Body of pancreas (tissue), 4 donors: ENCODE measurements at places on chromosomes 2 and 18.

DNA sequence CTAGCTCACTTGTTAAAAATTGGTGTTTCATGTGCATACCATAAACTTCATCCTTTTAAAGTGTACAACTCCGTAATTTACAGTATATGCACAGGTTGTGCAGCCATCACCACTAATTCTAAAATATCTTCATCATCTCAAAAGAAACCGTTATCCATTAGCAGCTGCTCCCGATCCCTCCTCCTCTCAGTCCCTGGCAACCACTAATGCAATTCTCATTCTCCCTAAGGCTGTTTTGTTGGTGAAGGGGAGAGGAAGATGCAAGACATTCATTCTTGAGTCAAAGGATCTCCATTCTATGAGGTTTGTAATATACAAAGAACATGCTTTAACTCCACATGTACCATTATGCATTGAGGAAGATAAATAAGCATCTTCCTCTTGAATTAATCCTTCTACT is 48.6 kb downstream of the RNU4ATAC start:
- DNase-seq = no peak

DNA sequence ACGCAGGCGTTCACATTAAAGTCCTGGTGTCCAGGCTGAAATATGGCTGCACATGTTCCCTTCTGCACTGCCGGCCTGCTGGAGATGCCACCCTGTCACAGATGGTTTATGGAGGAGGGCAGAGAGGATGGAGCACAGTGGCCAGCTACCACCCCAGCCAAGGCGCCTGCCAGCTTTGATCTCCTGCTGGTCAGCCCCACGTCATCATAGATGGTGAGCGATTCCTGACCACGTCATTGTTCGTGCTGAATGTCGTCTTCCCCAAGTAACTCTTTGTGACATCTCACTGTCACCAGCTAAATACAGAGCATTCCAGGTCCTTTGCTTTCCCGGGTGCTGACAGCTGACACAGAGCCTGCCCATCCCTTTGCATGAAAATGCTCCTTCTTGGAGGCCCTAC is 248.3 kb downstream of the TTC32 start:
- no peak for DNase-seq

GRCh38 chr2:137969418-137969765 is 5.1 kb downstream of the HNMT start:
- peak; percentile 72 for DNase-seq

DNA sequence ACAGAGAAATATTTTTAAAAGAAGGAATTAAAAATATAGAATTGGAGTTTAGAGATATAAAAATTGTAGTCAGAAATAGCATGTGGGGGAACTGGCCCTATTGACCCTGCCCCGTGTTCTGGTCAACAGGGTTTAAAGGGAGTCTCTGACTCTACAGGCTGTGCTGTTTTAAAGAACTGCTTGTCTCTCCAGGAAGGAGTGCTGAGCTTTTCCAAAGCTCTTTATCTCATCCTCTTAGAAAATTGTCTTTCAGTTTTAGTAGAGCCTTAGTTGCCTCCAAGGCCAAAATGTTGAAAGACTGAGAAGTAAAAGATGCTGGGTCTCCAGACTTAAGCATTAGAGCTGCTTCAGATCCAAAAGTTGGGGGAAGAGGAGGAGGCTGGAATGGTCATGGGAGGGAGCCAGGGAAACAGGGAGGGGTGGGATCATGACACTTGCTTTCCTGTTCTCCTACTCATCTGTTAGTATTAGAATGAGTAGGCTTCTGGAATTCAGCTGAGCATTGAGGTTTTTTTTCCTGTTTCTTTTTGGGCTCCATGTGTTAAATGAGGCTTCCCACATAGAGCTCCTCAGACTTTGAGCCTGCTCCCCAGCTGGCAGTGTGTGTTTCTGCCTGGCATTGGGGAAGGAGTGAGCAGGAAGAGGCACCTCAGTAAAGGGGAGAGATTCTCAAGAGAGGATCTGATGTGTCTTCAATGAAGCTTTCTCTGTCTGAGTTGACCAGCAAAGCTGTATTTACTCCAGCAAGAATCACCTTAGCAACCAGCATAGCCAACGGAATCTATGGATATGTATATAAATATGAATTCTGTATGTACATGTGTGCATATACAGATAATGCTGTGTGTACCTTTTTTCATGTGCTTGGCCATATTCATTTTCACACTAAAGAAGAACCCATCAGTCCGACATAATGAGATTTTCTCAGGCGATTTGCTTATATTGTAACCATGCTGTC is 186.8 kb upstream of the FBXO11 start:
- DNase-seq = no peak

GRCh38 chr2:22950431-22950830 is 434.5 kb upstream of the KLHL29 start:
- no peak for DNase-seq

DNA sequence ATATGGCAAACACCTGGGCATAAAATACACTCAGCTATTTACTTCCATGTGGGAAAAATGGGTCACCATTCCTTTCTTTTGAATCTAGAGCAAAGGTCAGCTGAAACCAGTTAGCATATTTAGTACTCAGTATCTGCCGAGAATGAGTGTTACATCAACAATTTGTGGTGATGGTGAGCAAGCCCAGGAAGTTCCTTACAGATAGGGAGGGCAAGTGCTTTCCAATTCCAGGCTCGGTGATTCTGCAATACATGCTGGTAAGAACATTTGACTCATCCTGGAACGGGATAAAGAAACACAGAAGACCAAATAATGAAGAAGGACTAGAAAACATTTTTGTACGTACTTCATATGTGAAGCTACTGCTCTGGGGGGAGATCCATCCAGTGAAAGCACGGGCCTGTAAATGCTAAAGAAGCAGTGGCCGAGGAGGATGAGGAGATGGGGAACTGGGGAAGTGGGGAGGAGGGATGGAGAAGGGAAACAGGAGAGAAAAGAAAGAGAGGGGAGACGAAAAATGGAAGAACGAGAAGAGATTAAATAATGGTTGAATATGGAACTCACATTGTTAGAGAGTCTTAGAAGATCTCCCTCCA is 251.9 kb downstream of the TTC32 start:
- no peak for DNase-seq

- DNase-seq = no peak
Measured at GRCh38 chr2:106863387-106863786, 22.6 kb downstream of the ST6GAL2 start.

- no peak for DNase-seq
Measured at GRCh38 chr2:110166266-110166665, 38.5 kb downstream of the NPHP1 start.

- no peak for DNase-seq
Measured at GRCh38 chr18:69968039-69968438, 20.4 kb upstream of the CD226 start.

DNA sequence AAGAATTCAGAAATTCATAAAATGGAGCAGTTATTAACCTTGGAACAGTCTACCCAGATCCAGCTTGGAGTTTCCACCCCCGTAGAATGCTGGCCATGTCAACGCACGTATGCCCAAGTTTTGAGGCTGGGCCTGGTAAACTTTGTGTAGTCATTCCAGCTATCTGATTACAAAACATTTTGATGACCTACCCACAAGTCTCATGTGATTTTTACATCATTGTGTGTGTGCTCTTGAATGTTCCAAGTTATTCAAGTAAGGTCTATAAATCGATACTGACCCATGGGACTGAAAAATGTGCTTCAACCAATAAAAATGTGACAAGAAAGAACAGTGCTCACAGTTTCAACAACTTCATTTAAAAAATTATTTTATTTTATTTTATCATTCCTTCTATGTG is 32.5 kb upstream of the ICOS start:
- DNase-seq = no peak

DNA sequence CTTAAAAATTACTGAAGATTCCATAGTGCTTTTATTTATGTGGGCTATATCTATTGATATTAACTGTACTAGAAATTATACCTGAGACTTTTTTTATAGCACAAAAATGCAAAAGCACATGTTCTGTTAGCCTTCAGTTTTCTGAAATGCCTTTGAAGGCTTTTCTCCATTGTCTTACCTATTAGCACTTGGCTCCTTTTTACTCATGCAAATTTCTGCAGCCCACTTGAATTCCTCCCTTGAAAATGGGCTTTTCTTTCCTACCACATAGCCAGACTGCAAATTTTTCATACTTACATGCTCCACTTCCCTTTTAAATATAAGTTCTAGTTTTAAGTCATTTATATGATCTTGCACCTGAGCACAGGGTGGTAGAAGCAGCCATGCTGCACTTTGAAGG is 453.0 kb upstream of the TRIB2 start:
- DNase-seq = no peak

DNA sequence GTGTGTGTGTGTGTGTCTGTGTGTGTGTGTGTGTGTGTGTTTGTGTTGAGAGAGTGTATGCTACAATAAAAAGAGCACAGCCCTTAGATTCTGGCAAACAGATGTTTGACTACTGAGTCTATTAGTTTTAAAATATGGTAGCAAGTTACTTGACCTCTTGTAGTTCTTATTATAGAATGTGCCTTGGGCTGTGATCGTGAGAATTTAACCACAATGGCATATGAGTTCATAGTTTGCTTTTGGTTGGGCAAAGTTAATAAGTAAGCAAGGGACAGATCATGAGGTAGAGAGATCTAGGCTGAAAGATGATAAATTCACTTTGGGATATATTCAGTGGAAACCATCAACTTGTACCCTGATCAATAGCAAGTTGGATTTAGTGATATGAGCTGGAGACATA is 334.3 kb upstream of the VWC2L start:
- DNase-seq = no peak

DNA sequence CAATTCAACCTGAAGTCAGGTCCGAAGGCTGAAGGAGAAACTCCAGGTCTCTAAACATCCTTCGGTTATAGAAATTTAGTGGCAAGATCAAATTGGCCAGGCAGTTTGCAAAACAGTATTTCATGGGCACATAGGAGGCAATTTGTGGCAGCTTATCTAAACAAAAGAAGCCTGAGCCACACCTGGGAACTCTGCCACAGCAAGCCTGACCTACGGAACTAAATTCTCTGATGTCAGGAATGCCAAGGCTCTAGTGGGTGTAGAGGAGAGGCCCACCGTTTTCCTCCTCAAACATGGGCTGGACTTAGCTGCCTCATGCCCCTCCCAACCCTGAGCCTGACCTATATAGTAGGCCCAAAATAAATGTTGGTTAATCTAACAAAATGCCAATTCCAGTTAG is 16.0 kb downstream of the SATB2 start:
- no peak for DNase-seq

GRCh38 chr18:71471963-71472725 is 1072.0 kb downstream of the CBLN2 start:
- no peak for DNase-seq

DNA sequence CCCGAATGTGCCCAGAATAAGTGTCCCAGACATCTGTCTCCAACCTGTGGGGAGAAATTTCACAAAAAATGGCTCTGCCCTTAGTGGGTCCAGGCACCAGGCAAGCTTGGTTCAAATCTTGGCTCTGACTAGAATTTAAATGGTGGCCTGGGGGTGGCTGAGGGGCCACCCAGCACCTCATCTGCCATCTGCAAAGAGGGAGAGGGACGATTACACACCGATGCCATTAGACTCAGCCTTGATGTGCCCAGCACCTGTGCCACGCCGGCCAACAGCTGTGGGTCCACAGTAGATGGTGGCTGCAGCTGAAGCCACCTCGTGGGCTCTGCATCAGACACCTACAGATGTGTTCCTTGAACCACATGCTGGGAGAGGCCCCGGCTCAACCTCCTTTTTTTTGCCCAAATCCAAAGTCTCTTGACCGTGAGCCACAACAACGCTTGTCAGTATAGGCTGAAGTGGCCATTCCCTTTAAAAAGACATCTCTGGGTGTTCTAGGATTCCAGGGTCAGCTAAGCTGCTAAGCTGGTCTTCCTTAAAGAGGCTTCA is 222.0 kb upstream of the RAB6C start:
- no peak for DNase-seq

GRCh38 chr18:63681449-63682340 is 20.0 kb upstream of the SERPINB3 start:
- DNase-seq = no peak

DNA sequence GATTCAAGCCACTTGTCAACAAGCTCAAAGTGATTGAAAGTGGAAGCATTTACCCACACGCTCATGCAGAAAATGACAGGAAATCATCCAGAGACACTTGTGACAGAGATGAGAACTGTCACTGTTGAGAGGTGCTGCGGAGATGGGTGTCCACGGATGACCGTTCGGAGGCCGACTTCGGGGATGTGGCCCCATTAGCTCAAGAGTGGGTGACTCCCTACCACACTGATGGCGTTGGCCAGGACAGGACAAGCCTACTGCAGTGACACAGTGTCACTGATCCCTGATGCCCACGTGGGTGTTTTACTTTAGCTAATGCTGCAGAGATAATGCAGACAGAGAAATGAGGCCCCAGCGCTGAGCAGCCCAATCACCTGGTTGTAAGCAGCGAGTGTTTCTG is 81.5 kb upstream of the YWHAQ start:
- DNase-seq = no peak

DNA sequence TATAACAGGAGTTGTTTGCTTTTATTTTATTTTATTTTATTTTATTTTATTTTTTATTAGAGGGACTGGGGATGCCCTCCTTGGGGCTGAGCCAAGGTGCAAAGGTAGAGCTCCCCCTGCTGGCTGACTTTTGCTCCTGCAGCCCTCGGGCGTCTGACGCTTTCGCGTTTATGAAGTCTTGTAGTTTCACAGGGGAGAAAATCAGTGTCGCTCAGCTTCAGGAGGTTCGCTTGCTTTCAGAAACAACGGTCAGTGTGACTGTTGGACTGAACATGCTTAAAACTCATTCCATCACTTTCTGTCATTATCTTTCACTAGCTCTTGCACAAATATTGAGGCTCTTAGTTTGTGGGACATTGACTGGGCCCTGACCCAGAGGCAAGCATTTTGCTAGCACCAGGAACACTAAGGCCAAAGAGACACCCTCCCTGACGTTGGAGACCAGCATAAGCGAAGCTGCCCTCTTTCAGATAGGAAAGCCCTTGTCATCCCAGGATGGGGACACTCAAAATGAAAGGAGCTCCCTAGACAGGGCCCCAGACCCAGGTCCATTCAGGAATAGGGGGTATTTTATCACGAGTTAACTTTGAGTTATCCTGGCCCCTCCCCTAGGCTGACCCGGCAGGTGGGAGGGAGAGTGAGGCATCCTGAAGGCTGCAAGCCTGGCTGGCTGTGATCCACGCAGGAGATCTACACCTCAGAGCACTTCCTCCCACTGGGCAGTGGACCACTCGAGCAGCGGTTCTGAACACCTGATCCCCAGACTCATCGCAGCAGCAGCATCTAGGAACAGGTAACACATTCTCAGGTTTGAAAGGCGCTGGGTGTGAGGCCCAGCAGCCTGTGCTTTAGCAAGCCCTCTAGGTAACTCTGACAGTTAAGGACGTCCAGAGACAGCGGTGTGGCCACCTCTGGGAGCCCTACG is 34.4 kb downstream of the LGALSL start:
- DNase-seq = peak; percentile 74

DNA sequence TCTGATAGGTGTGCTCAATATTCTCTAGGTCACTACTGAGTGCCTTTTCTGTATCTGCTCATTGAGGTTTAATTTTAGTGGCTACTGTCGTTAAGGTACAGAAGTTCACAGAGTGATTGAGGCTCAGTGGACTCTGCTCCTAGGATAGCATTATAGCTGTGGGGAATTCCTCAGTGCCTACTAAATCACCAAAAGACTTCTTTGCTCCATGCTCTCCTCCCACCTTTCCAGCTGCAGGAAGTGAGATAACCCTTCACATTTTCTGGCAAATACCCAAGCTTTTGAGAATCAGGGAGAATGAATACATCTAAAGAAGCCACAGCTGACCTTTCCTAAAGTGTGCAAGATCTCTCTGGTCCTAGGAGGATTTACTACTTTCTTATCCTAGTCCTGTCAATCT is 95.2 kb upstream of the FSIP2 start:
- DNase-seq = no peak
